ENCODE measurements at places on chromosomes 11 and 22.

DNA sequence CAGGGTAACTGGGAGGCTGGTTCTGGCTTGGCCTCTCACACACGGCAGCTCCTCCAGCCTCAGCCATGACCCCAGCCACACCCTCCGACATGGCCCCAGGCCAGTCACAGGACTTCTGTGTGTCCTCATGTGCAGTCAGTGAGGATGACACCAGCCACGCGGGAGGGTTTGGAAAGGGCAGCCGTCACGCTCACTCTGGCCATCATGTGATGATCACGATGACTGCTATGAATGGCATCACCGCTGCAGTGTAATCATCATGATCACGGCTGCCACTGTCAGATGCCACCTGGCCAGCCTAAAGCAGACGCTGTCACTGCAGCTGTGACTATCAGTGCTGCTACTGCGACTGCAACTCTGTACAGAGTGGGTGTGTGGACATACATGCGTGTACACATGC is 640.9 kb downstream of the BRD1 start:
- DNase-seq = no peak

DNA sequence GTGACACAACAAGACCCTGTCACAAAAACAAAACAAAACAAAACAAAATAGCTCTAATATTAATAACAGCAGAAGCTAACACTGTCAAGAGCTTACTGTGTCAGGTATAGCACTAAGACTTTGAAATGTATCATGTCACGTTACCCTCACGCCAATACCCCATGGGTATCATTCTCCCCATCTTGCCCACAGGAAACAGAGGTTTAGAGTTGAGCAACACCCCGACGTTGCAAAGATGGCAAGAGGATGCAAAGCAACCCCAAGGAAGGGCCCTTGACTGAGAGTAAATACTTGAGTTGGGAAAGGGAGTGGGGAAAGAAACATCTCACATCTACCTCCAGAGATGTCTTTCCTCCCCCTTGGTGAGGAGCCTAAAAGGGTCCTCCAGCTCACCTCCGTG is 366.8 kb downstream of the LARGE1 start:
- DNase-seq = no peak

- DNase-seq = no peak
Measured at GRCh38 chr11:66188580-66188979, 79.9 kb upstream of the RAB1B start.

GRCh38 chr11:44847316-44847715 is 103.4 kb downstream of the TP53I11 start:
- no peak for DNase-seq

GRCh38 chr11:97937501-97937900 is 1083.2 kb upstream of the CNTN5 start:
- no peak for DNase-seq

All from stimulated activated CD8-positive, alpha-beta memory T cell treated with anti-CD3 and anti-CD28 coated beads, Interleukin-2, amount 100 ng/mL, for 1 hour (primary cell).